ENCODE measurements at places on chromosomes 11 and 22.
A peak's percentile ranks its signal among the peaks of the same experiment; 100 is the strongest.

DNA sequence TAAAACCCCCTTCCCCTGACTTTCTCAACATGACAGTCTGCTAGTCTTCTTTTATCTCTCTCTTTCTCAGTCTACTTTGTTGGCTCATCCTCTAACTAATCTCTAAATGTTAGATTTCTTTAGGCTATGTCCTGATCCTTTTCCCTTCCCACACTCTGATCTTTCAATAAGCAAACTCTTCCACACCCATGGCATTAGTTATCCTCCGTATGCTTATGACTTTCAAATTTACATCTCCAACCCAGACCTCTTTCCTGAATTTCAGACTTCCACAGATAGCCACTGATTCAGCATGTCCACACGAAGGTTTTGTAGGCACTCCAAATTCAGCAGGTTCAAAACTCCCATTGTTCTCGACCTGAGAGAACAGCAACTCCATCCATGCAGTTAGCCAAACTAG lies 75.6 kb downstream of the LIF start:
- DNase-seq, result no peak

DNA sequence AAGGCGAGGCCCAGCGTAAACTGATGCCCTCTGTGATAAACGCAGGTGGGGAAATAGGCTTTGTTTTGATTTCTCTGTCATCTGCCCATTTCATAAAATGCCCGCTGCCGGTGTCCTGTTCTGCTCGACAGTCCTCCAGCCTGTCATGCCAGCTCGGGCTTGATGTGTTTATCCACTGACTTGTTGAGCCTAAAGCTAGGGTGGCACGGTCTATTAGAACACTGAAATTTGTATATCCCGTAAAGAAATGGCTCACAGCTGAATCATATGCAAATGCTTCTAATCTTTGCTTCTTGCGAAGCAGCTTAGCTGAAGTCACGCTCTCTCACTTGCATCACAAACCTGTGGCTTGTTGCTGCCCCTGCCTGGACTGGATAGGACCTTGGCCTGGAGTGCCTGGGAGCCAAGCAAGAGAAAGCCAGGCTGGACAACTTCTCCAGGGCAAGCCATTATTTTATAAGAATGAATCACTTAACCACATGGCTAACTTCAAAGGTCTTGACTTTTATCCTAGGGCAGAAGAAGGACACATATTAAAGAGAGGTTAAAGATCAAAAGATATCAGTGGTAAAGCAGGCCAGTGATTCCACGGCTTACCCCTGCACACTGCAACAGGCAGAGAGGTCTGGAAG lies 33.1 kb downstream of the EHF start:
- no peak for DNase-seq

DNA sequence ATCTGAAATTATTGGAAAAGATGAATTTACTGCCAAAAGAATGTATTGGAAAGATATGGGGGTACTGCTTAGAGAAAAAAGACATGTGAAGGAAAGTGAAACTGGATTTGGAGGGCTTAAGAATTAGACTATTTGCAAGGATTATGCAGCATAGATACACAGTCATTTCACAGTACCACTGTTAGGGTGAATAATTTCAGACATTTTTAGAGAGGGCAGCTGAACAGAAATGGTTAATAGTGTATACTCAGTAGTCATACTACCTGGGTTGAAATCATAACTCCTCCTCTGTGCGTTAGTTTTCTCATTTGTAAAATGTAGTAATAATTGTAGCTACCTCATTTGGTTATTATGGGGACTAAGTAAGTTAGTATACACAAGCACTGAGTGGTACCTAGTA lies 33.0 kb downstream of the GAS2 start:
- DNase-seq, result no peak

DNA sequence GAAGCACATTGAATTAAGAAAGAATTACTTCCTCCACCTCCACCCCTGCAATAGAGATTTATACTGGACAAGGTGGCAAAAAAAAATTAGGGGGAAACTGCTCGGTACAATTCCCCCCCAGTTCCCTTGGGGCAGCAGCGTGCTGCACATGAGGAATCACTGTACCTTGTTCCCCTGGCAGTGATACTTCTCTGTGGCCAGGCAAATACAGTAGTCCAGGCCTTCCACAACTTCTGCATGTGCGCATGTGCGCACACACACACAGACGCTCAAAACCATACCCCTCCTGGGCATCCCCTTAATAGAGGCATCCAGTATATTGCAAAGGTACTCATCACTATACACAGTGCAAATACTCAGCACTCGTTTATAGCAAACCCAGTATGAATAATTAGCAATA lies 68.9 kb downstream of the ARFGAP2 start:
- DNase-seq, result no peak

DNA sequence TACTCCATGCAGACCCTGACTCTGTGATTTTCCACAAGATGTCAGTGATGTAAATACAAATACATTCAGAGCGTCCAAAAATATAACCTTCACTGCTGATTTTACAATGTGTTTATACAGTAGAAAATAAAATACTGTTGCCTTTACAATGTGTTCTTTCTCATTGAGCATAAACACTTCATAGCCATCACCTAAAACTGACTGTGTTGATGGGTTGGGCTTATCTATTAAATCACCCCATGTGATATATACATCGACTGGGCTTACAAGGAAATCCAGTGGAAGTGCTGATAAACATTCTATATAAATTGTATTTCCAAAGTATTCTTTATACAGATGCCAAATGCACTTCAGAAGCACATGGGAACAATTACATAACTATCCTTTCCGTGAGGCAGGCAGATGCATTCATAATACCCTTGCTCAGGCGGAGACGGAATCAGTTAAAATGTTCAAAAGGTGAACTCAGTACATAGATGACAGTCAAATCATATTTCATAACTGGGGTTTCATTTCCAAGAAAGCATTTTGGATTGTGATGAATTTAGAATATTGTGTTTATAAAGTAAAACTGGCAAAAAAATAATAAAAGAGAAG lies 27.7 kb downstream of the DDI1 start:
- no peak for DNase-seq

DNA sequence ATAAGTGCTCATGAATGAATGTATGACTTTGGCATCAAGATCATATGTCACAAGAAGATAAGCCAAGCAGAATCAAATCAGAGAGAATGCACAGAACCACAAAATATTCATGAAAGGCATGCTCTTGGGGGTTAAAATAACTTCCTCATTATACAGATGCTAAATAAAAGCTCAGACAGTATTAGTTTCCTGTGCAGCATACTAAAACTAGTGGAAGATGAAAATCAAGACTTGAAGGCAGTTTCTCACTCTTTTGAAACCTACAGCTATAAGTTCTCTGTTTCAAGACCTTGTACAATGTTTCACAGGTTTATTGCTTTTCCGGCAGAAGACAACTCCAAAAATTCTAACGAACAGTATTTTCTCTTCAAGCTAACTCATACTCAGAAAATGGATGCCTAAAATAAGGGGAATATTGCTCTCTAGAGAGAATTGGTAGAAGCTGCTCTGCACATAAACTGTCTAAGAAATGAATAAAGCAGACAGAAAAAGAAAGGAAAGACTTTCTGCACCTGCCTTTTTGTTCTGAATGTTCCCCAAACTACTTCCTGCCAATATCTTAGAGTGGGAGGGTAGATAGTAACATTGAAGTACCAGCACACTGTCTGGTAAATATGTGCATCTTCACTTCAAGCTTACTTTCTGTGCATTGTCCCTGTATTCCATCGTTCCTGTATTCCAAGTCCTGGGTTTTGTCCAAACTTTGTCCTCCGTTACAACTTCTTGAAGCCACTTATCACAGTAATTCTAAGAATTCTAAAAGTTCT lies 639.4 kb upstream of the FAT3 start:
- DNase-seq, result no peak

DNA sequence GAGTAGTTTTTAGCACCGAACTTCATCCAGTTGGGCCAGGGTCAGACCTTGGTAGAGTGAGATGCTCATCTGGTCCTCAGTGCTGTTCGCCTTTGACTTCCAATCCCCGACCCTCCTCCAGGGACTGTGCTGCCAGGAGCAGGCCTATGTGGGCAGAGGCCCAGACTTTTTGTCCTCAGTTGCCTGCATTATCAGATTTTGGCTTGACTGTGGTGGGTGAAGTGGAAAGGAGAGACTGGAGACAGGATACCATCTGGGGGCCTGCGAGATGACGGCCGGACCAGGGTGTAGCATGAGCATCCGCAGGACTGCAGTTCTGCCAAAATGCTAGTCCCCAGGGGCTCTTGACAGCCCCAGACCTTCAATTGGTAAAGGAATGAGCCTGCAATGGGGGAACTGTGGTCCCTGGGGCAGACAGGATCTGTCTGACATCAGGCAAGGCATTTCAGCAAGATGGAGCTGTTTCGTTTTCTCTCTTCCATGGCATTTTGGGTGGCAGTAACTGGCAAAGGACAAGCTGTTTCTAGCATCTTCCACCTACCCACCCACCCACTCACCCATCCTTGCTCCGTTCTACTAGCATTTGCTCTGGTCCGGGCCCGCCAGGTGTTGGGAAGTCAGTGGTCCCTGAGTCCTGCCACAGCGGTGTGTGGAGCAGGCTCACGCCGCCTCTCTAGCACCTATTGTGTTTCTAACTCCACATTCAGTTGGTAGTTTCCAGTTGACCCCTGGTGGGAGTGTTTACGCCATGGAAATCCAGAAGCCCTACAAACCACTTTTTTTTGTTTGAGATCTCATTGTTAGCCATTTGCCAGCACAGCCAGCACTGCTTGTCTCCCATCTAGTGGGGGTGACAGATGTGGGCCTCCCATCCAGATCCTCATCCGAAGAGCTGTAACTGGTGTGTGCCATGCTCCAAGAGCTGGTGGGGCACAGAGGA lies 53.5 kb downstream of the OTOG start:
- no peak for DNase-seq

GRCh38 chr11:100805506-100806199 lies 118.6 kb downstream of the ARHGAP42 start:
- no peak for DNase-seq

DNA sequence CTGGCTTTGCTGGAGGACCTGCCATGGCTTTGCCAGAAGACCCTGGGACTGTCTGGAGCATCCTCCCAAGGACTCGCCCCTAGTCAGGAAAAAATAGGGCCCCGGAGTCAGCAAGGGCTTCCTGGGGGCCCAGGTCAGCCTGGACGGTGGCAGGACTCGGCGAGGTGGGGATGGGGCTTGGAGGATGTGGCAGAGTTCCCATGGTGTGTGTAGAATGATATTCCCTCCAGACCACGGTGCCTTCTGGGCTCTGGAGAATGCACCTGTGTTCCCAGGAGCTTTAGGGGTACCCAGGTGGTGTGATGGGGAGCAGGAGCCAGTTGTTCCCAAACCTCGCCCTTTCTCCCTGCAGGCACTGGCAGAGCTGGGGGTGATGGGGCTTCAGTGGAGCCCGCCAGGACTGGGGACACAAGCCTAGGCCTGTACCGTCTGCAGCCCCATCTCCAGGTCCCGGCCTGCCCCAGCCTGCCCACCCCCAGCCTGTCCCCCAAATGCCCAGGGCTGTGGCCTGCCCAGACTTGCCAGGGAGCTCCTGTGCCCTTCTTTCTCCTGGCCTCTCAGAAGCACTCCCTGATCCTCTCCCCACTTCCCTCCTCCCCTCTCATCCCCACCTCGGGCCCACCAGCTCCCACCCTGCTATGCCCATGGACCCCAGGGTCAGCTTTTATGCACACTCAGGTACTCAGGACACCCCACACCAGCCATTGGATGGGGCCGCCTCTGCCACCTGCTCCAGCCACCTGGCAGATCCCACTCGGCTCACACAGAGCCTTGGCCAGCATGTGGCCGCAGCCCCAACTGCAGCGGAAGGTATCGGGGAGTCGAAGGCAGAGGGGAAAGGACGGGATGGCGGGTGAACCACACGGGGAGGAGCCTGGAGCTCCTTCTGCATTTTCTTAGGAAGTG lies 82.1 kb downstream of the CDKN1C start:
- no peak for DNase-seq

DNA sequence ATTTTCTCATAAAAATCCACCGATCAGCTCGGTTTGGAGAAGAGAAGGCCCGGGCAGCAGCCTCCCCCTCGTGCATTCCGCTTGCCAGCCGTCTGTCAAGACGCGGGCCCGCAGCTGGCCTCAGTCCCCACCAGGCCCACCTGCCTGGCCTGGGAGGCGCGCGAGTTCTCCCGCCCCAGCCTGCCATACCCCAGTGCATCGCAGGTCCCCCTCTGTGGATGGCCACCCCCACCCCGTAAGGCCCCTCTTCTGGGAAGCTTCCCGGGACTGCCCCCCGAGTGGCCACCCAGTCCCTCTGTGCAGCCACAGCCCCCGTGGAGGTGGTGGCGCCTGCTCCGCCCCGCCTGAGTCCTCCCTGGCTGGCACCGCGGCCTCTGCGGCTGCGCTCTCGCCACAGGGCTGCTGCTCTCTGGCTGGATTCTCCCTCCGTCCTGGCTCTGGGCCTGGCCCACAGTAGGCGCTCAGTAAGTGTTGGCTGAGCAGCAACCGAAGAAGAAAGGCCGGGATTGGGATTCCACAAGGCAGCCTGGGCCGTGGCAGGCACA lies 74.0 kb upstream of the TCF20 start:
- DNase-seq, result no peak

DNA sequence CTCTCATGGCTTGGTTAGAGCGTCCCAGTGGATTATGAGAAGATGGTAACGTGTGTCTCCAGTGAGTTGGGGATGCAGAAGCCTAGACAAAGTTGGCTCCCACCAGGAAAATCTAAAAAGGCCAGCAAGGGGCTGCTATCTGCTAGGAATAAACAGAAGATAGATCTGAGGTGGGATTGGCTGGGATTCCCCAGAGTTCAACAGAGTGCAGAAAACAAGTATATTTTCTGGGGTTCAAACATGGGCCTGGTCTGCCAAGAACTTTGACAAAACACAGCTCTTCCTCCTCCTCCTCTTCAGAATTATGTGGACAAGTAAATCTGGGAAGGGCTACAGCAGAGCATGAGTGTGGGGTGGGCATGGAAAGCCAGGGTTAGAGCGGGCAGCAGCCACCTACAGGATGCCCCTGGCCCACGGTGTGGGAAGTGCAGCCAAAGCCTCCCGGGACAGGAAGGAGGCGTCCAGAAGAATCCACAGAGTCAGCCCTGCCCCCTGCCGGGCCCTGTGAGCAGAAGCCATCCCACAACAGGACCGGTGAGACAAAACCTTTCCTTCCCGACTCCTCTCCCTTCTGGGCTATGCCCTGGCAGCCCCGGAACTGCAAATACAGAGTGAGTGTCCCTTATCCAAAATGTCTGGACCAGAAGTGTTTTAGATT lies 67.1 kb downstream of the CD82 start:
- DNase-seq, result peak; percentile 54

Data from activated CD8-positive, alpha-beta T cell treated with anti-CD3 and anti-CD28 coated beads for 36 hours (primary cell).